ENCODE measurements at places on chromosomes 3 and 15.
A peak's percentile ranks its signal among the peaks of the same experiment; 100 is the strongest.

DNA sequence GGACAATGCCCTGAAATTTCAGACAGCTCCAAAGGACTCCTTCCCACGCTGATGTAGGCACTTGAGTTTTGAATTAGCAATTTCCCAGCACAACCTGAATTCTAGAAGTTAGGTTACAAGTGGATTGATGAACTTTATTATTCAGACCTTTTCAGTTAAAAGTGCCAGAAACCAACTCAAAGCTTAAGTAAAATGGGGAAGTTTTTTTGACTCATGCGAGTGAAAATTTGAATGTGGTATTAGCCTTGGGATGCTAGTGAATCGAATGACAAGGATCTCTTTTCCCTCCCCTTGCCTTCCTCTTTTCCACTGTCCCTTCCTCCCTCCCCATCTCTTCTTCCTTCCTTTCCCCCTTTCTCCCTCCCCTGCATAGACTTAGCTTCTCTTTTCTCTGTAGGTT lies 295.1 kb upstream of the PROK2 start:
- DNase-seq, result no peak

DNA sequence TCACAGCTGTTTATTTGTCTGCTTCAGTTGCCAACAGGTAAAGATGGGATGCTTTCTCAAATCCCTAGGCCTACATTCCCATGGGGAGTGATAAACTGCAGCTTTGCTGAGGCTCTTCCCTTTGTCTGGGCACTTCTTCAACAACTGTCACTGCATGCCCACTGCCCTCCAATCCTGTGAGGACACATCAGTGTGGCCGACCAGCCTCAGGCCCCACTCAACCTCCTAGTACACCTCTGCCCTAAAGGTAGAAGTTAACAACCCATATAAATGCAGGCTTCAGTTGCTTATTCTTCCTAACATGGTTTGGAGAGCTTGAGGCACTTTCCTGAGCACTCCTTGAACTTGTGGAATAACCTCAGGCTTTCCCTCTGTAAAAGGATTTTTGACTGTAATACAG lies 49.6 kb downstream of the ROPN1B start:
- DNase-seq, result no peak

DNA sequence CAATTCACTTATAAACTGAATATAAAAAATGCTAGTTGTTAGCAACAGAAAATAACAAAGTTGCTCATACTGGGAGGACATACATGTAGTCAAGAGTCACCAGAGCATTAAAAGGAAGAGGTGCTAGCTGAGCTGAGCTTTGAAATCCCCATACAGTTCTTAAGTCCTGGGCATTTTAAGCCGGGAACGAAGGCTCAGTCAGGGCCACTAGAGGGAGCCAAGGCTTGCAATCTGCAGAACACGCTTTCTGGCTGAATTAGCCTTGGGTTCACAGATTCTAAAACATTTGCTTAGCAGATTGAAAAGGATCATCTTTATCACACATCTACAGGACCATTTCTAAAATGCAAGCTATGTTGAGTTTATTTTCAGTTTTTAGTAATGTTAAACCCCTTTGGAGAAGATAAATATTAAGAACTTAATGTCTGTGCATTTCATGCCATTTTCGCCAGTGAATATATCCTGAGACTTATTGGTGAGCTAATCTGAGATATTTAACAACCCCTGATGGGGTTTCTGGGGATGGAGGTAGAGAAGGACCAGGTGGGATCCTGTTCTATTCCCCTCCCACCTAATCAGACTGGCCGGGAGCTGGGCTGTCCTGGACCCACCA lies 26.3 kb upstream of the MNS1 start:
- DNase-seq, result peak; percentile 43

- DNase-seq, result peak; percentile 77
Measured at GRCh38 chr3:124995460-124995994, 60.3 kb downstream of the HEG1 start.

GRCh38 chr3:98980915-98981596 lies 79.6 kb upstream of the DCBLD2 start:
- no peak for DNase-seq

- DNase-seq, result no peak
Measured at GRCh38 chr3:141332416-141332815, 35.9 kb upstream of the ZBTB38 start.

DNA sequence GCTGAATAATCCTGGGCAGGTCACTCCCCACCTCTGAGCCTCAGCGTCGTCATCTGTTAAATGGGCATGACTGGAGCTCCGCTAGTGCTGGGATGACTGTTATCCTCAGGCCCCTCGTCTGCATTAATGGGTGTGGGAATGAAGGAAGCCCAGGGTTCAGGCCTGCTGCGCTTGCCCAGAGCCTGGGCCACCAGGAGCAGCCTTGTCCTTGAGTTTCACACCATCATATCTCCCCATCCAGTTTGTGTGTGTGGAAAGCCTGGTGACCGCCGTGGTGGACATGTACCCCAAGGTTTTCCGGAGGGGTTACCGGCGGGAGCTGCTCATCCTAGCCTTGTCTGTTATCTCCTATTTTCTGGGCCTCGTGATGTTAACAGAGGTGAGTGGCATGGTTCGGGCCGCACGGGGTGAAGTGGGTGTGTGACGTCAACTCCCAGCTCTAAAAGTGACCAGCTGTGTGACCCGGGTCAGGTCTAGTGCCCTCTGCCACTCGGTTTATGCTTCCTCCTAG lies 63.5 kb upstream of the SLC6A1 start:
- DNase-seq, result no peak

DNA sequence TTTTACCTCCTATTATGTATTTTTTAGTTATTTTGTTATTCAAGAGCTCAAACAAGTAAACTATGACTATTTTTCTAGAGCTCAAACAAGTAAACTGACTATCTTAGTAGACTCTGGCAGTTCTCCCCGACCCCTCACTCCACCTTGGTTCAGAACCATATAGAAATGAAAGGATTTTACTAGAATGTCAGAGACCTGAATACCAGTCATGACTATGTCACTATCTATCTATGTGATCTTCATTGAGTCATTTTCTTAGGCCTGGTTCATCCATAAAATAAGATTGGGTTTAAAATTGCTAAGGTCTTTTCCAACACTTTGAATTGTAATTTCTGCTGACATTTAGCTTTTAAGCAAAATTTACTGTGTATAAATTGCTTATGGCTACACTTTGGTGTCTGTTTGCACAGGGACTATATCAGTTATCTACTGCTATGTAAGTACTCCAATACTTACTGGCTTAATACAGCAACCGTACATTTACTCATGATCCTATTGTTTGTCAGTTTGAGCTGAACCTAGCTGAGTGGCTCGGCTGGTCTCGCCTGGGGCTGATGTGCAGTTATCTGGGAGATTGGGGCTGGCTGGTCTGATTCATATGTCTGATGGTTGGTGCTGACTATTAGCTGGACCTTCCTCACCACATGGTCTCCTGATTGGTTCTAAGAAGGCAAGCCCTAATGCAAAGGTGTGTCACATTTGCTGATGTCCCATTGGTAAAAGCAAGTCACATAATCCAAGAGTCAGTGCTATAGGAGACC lies 37.0 kb downstream of the RASA2 start:
- DNase-seq, result no peak

DNA sequence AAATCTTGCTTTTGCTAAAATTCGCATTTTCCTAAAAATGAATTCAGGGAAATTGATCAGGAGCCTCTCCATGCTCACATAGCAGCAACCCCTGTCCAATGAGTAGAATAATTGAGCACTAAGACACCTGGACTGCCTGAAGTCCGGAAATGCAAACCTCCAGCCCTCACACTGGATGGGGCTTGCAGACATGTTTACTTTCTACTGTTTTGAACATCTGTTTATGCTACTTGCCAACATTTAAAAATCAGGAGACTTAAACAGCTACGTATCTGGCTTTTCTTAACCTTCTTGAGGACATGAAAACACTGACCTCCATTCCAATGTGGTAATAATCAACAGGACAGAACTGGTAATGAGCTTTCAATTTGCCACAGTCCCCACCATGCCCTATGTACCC lies 184.4 kb downstream of the SHOX2 start:
- no peak for DNase-seq

DNA sequence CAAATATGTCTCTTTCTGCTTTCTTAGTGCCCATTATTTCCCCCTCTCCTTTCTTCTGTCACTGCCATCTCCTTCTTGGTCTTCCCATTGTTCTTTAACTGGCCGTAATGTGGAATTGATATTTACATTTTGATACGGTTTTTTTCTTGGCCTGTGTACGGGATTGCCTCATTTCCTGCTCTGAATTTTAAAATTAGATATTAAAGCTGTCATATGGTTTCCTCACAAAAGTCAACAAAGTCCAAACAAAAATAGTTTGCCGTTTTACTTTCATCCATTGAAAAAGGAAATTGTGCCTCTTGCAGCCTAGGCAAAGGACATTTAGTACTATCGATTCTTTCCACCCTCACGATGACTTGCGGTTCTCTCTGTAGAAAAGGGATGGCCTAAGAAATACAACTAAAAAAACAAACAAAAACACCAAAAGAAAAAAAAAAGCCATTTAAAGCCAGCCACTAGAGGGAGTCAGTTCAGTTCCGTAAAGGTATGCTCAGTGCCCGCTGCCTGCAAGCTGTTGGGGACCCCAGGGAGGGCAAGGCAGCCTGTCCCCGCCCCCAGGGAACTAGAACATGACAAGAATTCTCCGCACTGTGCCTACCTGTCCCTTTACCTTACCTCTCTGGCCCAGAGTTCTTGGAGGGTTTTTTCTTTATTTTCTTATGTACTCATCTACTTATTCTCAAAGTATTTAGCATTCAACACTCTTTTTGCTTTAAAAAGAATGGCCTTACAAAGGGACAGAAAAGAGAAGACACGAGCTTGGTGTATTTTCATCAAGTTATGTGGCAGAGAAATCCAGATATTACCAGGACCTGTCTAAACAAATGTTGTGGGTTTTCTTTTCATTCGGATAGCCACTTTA lies 30.0 kb upstream of the NR2E3 start:
- DNase-seq, result peak; percentile 24

DNA sequence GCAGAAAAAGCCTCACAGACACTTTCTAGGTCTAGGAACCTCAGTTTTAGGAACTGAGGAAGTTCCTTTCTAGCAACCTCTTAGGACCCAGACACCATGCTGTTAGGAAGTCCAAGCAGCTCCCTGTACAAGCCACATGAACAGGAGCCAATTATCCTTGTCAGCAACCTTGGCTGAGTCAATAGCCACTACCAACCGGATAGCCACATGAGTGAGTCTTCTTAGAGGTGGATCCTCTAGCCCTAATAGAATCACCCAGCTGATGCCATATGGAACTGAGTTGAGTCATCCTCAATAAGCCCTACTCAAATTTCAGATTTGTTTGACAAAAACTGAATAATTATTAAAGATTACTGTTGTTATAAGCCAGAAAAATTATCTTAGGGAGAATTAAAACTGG lies 256.2 kb downstream of the NLGN1 start:
- DNase-seq, result no peak

GRCh38 chr3:119352863-119353527 lies 58.8 kb downstream of the ARHGAP31 start:
- DNase-seq, result no peak

- DNase-seq, result no peak
Measured at GRCh38 chr15:85748176-85748575, 46.5 kb downstream of the KLHL25 start.
